ENCODE measurements at places on chromosomes 5 and 9.

DNA sequence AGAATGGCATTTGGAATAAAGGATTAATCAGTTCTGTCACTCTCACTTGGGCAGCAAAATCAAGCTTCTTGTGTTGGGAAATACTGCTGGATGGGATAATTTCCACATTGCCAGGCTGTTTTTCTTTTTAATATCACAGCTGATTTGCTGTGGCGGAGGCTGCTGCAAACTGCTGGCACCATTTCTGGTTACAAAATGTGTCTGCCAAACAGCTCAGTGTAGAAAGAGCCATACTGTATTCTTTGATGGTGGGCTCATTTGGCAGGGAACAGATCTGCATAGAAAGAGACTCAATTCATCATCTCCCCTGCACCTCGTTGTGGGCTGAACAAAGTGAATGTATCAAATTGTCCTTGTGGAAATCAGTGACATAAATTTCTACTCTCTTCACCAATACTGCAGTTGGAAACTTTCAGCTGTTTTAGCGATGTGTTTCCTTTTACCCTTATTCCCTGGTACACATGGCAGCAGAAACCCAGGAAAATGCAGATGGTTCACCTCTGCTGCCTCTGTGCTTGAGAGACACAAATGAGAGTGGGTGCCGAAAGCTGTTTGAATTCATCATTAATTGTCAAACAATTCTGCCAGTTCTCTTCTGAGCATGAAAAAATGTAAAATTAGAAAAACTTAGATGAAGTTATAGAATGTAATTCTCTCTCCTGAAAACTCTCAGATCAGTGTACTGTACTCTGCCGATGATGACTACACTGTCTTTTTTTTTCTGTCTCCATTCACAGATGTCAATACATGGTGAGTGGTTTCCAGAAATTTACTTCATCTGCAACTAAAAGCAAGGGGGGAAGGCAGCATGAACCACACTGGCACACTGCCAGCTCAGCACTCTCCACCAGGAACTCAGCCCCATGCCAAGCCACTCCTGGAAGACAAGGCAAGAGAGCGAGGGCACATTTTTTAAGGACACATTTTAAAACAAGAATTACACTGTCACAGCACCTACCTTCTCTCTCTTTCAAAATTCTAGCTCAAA, 75.0 kb downstream of the HMHB1 start:
- DNase-seq: no peak

DNA sequence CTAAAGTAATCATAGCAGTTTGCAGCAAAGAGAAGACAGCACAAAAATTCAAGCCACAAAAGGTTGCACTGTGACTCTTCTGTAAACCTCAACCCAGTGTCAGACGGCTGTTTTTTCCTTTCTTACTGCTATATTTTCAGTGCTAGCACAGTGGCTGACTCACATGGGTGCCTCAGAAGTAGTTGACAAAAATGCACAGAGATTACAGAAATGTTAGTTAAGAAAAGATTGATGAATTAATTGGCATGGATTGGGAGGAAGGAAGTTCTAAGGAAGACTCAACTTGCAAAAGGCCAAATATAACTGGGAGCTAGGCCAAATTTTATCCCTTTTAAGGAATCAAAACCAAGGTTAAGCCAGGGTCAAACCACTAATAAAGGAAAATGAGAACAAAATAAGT, 43.7 kb upstream of the ITGA1 start:
- DNase-seq: peak; percentile 3

- DNase-seq: no peak
Observed at GRCh38 chr9:107363516-107364152, 80.6 kb downstream of the RAD23B start.

DNA sequence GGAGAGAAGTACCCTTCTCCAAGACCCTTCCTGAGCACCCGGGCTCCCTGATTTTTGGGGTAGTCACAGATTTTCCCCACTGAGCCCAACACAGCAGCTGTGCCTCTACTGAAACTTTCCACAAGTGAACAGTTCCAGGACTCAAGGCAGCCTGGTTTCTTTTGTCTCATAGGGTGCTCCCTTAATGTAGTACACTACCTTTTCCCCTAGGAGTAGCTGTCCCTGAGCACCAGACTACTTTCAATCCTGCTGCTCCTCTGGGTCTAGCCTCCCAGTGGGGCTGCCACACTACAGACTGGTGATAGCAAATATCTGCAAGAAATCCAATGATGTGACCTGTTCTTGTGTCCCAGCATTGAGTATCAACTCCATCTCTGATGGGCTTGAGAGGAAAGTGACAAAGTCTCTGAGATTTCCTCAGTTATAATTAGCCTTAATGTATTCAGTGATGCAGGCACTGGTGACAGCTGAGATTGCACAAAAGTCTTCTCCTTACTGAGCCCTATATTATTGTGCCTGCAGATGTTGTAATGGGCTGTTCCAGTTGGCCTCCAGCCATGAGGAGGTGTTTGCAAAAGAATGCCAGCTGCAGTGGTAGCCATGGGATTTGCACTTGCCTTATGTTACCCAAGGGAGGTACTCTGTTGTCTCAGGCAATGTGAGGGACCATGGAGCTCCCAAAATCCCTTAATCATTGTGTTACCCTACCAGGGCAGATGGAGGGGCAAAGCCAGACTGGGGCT, 1802.5 kb downstream of the EFNA5 start:
- no peak for DNase-seq

- DNase-seq: no peak
Observed at GRCh38 chr9:130664251-130665028, at the start of gene PRDM12. TSS of gene PRDM12 (plus strand) at chr9:130664594. CDS start at chr9:130664654, 60 bp downstream.

- no peak for DNase-seq
Observed at GRCh38 chr5:143051244-143052058, 281.3 kb downstream of the ARHGAP26 start.

GRCh38 chr5:168039566-168040248, 251.7 kb upstream of the WWC1 start:
- DNase-seq: no peak
